ENCODE measurements at places on chromosomes 6 and 20.

DNA sequence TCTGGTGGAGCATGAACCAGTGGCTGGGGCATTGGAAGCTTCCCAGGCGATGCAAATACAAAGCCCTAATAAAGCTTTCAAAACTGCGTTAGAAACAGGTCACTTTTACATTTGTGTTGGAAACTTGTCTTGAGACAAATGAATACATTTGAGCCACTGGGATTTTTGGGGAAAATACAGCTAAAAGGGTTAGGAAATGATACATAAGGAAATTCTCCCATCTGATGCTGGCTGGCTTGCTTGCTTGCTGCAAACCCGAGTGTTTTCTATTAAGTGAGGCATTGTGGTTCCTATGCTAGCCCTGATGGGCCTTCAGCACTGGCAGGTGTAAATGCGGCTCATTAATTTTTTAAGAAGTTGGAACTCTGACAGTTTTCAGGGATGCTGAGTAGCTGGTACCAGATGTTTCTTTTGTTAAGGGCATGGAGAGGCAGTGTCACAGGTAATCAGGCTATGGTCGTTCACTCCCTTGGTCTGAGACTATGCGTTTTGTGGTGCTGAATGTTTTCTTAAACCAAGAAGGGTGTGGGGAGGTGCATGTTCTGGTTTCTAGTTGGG lies 35.2 kb downstream of the RREB1 start:
- DNase-seq: no peak

GRCh38 chr20:38321959-38322598 lies 18.1 kb downstream of the BPI start:
- no peak for DNase-seq

DNA sequence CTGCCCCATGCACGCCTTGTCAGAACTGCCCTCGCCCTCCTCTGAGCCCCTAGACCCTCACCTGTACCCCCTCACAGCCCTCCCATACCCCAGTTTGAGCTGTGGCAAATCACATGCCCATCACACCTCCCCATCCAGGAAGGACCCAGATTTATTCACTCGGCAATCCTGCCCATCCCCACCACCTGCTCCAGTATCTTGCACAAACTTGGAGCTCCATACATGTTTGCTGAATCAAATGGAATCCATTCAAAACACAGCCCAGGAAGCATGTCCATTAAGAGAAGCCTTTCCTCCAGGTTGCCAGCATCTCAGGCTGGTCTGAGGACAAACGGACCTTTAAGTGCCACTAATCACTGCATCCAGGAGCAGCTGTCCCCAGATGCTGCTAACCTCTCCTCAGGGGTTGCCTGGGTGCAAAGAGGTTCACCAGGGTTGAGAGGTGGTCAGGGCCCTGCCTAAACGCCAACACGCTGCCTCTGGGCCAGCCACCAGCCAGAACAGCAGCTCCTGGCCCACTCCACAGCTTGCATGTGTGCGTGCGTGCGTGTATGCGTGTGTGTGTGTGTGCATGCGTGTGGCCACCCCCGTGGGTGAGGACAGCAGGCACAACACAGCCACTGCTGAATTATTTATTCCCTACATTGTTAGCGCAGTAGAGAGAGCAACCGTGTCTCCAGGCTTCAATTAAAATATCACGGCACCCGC lies 31.0 kb downstream of the GRM4 start:
- no peak for DNase-seq

DNA sequence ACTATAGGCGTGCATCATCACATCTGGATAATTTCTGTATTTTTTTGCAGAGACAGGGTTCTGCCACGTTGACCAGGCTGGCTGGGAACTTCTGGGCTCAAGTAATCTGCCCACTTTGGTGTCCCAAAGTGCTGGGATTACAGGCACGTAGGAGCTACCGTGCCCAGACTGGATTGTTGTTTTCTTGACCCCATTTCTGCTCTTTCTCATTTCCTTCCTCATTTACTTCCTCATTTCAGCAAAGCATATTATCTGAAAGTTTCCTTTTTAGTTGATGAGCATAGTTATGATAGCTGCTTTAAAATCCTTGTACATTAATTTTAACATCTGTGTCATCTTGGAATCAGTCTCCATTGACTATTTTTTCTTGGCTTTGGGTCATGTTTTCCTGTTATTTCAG lies 301.0 kb upstream of the RUNX2 start:
- DNase-seq: no peak

GRCh38 chr6:111057074-111057752 lies 30.1 kb upstream of the SLC16A10 start:
- no peak for DNase-seq

GRCh38 chr20:22974354-22974753 lies 60.8 kb upstream of the SSTR4 start:
- DNase-seq: no peak

DNA sequence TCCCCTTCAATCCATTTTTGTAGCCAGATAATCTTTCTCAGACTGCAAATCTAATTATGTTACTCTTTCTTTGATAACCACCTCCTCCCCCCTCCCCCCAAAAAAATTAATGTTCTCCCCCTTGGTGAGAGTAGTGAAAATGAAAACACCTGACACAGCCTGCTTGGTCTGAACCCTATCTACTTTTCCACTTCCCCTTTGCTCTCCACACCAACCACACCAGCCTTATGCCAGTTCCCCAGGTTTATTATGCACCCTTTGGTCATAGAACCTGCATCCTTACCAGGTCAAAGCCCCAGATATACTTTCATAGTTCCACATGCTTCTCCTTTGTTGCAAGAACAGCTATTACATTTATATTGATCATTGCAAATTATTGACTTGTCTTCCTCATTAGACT lies 19.4 kb downstream of the PFDN4 start:
- DNase-seq: no peak

DNA sequence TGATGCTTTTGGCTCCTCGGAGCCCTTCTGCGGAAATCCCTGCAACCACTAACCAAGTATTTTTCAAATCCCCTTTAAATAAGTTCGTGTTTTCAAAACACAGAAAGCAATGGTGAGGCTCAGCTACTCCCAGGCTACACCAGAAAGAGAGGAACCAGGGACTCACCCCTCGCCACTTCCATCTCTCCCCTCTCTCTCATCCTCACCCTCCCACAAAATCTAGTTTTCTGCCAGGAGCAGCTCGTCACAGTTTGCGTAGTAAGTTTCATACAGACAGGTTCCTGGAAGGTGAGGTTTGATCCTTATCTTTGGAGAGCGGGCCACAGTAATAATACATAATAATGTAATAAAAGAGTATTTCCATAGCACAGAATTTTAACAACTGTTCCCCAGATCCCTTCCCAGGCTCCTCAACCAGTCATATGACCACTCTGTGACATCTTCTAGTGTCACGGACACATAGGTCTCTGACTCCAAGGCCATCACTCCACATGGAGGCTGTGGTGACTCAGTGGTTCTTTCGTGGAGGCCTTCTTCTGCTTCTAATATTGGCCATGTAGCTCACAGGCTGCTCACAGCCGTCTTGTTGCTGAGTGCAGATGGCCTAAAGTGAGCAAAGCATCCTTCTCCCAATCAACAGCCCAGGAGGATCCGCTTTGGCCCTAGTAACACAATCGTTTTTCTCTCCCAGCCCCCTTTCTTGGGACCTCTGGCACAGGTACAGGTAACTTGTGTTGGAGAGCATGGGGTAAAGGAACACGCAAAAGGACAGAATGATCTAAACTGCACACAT lies 295.7 kb downstream of the CDC5L start:
- no peak for DNase-seq

All from activated CD8-positive, alpha-beta memory T cell treated with anti-CD3 and anti-CD28 coated beads for 4 hours (primary cell).